ENCODE measurements at places on chromosomes 7 and 10.
A peak's percentile ranks its signal among the peaks of the same experiment; 100 is the strongest.

DNA sequence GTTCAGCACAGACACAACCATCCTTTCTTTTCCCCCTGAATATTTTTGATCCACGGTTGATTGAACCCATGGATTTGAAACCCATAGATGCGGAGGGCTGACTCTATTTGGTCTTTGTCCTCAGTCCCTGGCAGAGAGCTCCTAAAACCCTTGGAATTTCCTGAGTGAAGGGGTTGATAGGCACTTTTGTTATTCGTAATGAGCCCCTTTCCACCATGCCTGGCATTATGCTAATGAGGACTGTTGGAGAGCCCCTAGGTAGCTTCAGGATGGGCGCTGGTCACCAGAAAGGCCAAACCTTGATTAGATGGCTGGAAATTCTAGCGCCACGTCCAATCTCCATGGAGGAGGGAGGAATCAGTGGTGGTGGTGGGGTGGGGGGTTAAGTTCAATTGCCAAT lies 205.8 kb upstream of the GRB10 start:
- no peak for DNase-seq

- DNase-seq = peak; percentile 36
Measured at GRCh38 chr7:100570954-100571828, 2.5 kb downstream of the SAP25 start.

DNA sequence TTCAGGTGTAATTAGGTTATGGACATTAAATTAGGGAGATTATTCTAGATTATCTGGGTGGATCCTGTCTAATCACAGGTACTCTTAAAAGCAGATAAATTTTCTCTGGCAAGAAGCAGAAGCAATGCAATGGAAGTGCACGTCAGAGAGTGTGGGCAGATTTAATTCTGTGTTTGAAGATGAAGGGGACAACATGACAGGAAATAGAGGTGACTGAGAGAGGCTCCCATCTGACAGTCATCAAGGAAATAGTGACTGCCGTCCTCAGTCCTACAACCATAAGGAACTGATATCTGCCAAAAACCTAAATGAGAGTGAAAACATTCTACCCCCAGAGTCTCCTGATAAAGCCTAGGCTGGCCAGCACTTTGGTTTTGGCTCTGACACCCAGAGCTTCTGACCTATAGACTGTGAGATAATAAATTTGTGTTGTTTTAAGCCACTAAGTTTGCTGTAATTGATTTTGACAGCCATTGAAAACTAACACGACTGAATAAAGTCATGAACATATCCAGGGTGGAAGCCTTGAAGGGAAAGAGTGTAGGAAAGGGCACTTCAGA lies 30.5 kb upstream of the DDX50 start:
- DNase-seq = no peak

DNA sequence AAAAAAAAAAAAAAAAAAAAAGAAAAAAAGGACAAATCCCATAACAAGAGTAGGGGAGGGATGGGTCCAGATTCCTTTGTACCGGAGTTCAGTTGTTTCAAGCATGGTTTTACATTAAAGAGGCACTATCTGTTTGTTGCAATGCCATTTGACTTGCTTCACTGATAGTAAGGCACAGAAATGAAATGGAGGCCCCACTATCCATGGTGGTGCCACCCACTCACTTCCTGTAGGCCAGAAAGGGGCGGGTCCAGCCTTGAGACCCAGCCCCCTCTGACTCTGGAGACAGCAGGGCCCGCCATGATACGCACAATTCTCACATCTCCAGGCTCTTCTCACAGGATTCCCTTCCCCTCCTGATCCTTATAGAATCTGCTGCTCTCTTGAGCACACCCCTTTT lies 100.0 kb downstream of the CLEC2L start:
- no peak for DNase-seq
